CD4-positive, alpha-beta T cell treated with Interleukin-12 subunit alpha and Interleukin-12 subunit beta, for 1 hour (primary cell): ENCODE measurements at places on chromosomes 7 and 10.

- no peak for DNase-seq
Observed at GRCh38 chr7:107939573-107940489, 48.8 kb downstream of the DLD start.

DNA sequence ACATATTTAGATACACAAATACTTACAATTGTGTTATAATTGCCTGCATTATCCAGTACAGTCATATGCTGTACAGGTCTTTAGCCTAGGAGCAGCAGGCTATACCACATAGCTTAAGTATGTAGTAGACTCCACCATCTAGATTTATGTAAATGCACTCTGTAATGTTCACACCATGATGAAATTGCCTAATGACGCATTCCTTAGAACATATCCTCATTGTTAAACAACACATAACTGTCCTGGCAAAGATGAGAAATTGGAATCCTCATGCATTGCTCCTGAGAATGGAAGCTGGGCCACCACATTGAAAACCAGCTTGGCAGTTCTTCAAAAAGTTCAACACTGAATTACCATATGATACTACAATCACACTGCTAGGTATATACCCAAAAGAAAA lies 1002.8 kb upstream of the CELF2 start:
- no peak for DNase-seq

- DNase-seq, result no peak
Observed at GRCh38 chr10:118570591-118570990, 24.9 kb downstream of the PRLHR start.

- no peak for DNase-seq
Observed at GRCh38 chr7:133703547-133703946, 423.6 kb upstream of the LRGUK start.

DNA sequence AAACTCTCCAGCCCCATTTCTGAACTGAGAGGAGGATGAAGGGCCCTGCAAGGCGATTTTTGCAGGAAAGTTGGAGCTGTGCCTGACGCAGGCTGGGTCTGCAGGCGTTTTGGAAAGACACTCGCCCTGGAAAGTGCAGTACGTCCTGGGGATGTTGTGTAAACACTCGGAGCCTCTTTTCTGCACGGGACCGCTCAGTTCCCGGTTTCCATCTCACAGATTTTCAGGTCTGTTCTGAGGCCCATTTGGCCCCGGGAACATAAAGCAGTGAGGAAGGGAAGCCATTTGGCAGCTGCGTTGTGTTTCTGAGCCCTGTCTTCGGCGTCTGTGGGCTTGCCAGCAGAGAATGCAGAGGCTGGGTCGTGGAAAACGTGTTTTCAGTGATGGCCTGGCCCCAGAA lies 655.0 kb upstream of the MGMT start:
- no peak for DNase-seq

DNA sequence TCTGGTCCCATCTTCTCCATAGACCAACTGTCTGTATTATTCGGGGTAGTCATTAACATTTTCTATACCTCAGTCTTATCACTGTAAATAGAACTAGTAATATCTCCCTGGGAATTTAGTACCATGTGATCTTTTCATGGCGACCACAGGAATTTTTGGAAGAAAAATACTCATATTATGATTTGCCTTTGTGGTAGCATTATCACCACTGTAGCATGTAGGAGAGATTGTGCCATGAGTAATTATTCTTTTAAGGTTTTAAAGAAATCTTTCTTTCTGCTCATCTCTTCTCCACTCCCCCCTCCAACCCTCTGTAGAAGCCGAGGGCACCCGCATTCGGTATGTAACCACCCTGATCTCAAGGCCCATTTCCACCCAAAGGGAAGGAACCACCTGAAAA lies 25.0 kb downstream of the ZNF365 start:
- DNase-seq, result no peak

- DNase-seq, result no peak
Observed at GRCh38 chr10:53598914-53599313, 826.3 kb upstream of the MBL2 start.

GRCh38 chr7:90485734-90486316 lies 16.4 kb downstream of the PTTG1IP2 start:
- DNase-seq, result no peak

GRCh38 chr7:54817152-54817551 lies 58.1 kb upstream of the SEC61G start:
- DNase-seq, result no peak

DNA sequence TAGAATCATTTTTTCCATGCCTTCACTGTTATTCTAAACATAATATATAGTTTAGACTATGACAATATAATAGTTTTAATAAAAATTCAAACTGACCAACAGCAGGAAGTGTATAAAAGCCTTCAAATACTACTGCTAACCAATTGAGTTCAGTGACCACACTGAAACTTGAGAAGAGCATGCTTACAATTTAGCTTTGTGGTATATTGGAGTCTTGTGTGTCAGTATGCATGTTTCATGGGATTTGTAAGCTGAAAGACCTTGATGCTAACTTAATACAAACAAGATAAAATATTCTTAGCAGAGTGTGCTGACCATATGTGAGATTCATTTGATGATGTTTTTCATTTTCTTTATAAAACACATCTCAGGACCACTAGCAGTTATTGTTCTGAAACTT lies 395.5 kb downstream of the SUGCT start:
- no peak for DNase-seq
